M059J (cell line): ENCODE measurements at places on chromosomes 4 and X. TPM values are rescaled to one million over a fixed set of nuclear protein-coding genes. Genes with fewer than 3 reads are reported as not detected.

UGT2B17 gene
- total RNA-seq, result 0.22 and 1.2 TPM in 2 replicates

H2BW2 gene
- not detected in 2 replicates for total RNA-seq

UCHL1 gene
- 1,483 and 1,510 TPM in 2 replicates for total RNA-seq

ADAM29 gene
- 0.02 TPM in 1 of 2 replicates, not detected in the other for total RNA-seq

NEUROG2 gene
- not detected in 2 replicates for total RNA-seq

ADGRL3 gene
- 0.07 TPM in 1 of 2 replicates, not detected in the other for total RNA-seq

TLR10 gene
- not detected in 2 replicates for total RNA-seq

NHS gene
- 5.1 and 7.5 TPM in 2 replicates for total RNA-seq

TDO2 gene
- 5.7 and 6.5 TPM in 2 replicates for total RNA-seq

RTL3 gene
- total RNA-seq, result 2.1 and 3.0 TPM in 2 replicates

ZMAT1 gene
- total RNA-seq, result 0.62 and 0.86 TPM in 2 replicates

TMEM150C gene
- 1.8 and 4.0 TPM in 2 replicates for total RNA-seq

GAGE12F gene
- not detected in 2 replicates for total RNA-seq

SLC4A4 gene
- 2.8 and 3.4 TPM in 2 replicates for total RNA-seq

ITIH6 gene
- not detected in 2 replicates for total RNA-seq

RLIM gene
- 57.7 and 69.1 TPM in 2 replicates for total RNA-seq

TMEM255A gene
- total RNA-seq, result 1.9 and 2.6 TPM in 2 replicates

PRICKLE3 gene
- 5.8 and 14.9 TPM in 2 replicates for total RNA-seq

C4orf33 gene
- total RNA-seq, result 18.5 and 28.3 TPM in 2 replicates

MAGEA3 gene
- 14.5 and 16.6 TPM in 2 replicates for total RNA-seq

WWC2 gene
- 9.0 and 16.7 TPM in 2 replicates for total RNA-seq

ASB5 gene
- 0.57 TPM in 1 of 2 replicates, not detected in the other for total RNA-seq

ODAM gene
- total RNA-seq, result not detected in 2 replicates

RAB33A gene
- 0.42 and 1.1 TPM in 2 replicates for total RNA-seq

PRIMPOL gene
- total RNA-seq, result 16.3 and 20.2 TPM in 2 replicates

SPACA5 gene
- total RNA-seq, result not detected in 2 replicates

IGFBP7 gene
- total RNA-seq, result 127 and 145 TPM in 2 replicates

UGT8 gene
- 0.10 and 0.39 TPM in 2 replicates for total RNA-seq

ABHD18 gene
- 5.3 and 9.9 TPM in 2 replicates for total RNA-seq

C4orf50 gene
- not detected in 2 replicates for total RNA-seq

AFM gene
- 0.07 TPM in 1 of 2 replicates, not detected in the other for total RNA-seq

REELD1 gene
- not detected in 2 replicates for total RNA-seq

EPHA5 gene
- 6.7 and 9.6 TPM in 2 replicates for total RNA-seq

LPAR4 gene
- total RNA-seq, result 2.0 and 3.3 TPM in 2 replicates
